Prostate gland (tissue), 2 donors: ENCODE measurements at places on chromosomes 12 and 14. TPM values are rescaled to one million over a fixed set of nuclear protein-coding genes. Genes with fewer than 3 reads are reported as not detected.

WDHD1 gene
- total RNA-seq: 3.0 TPM

DNA sequence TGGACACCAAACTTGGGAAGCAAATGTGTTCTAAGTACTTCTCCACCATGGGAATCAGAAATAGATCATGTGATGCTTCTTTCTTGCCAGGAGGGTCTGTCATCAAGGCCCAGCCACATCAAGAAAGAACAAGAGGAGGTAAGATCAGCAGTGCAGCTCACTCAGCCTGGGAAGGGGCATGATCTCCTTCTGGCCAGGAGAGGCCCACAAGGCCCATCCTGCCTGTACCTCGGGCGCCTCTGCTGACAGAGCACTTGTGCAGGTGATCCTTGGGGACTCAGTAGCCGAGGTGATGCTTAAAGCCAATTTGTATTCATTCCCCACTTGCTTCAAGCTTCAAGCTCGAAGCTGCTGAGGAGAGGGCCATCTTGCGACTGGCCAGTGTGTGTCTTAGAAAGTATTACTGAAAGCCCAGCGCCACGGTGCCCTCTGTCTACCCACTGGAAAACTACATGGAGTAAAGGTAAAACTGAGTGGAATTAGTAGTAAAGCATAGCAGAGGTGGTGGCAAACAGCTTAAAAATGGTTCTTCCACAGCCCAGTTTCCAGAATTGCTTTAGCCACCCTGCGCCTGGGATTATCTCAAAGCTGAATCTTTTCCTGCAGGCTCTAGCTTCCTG is 26.2 kb downstream of the RTRAF start:
- peaks cover 6% of the 10 kb centered on the region for H3K36me3 ChIP-seq
- no peak for DNase-seq
- no peak overlapping the region for H3K27ac ChIP-seq
- no peaks in the 10 kb centered on the region for H3K27me3 ChIP-seq
- no peaks in the 10 kb centered on the region for H3K4me1 ChIP-seq
- H3K4me3 ChIP-seq: no peak overlapping the region

DNA sequence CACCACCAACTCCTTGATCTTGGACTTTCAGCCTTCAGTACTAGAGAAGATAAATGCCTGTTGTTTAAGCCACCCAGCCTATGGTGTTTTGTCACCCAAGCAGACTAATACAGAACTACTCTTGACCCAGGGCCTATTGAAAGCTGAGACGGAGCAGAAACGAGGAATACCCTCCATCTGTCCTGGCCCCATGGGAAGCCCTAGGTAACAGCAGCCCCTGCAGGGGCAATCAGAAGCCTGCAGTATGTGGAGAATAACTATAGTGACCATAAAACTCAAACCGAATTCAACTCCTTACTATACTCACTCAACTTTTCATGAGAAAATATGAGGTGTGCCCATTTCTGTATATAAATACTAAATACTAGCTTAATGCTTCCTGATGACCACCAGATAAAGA is 307.4 kb downstream of the NUAK1 start:
- no peak overlapping the region for H3K27ac ChIP-seq
- DNase-seq: no peak

- H3K27ac ChIP-seq: peak overlapping the region; percentile 95
- no peaks in the 10 kb centered on the region for H3K4me1 ChIP-seq
- no peaks in the 10 kb centered on the region for H3K36me3 ChIP-seq
- peak overlapping the region; percentile 94 for H3K4me3 ChIP-seq
Observed at GRCh38 chr12:108730365-108731104, 783 bp downstream of the CORO1C start.

- H3K36me3 ChIP-seq: no peaks in the 10 kb centered on the region
- H3K4me1 ChIP-seq: no peaks in the 10 kb centered on the region
- DNase-seq: no peak
- no peak overlapping the region for H3K4me3 ChIP-seq
Observed at GRCh38 chr14:62003701-62004100, 241.5 kb downstream of the SNAPC1 start.

DNA sequence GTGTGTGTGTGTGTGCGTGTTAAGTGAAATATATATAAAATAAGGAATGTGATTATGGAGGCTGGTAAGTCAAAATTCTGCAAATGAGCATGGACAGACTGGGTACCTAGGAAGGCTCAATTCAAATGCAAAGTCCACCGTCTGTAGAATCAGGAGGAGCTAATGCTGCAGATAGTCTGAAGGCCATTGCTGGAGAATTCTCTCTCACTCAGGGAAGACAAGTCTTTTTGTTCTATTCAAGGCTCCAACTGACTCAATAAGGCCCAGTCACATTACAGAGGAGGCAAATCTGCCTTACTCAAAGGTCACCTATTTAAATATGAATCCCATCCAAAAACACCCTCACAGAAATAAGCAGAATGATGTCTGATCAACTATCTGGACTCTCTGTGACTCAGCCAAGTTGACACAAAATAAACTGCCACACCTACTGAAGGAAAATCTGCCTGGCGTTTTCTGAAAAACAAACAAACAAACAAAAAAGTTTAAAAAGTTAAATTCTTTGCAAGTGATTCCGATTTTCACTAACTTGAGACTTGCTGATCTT is 684 bp upstream of the KLRF2 start:
- no peak for DNase-seq
- no peak overlapping the region for H3K4me3 ChIP-seq
- H3K36me3 ChIP-seq: no peaks in the 10 kb centered on the region
- no peaks in the 10 kb centered on the region for H3K4me1 ChIP-seq
